HFFc6 (cell line): ENCODE measurements at places on chromosomes 1 and 21. TPM values are rescaled to one million over a fixed set of nuclear protein-coding genes. Genes with fewer than 3 reads are reported as not detected.

GRCh38 chr1:31765516-31765915 lies 1.4 kb upstream of the ADGRB2 start:
- DNase-seq, result no peak

GRCh38 chr1:111561328-111561727 lies 57.9 kb upstream of the ADORA3 start:
- no peak for DNase-seq

- no peak for DNase-seq
Measured at GRCh38 chr1:108119500-108119899, 80.6 kb downstream of the SLC25A24 start.

DNA sequence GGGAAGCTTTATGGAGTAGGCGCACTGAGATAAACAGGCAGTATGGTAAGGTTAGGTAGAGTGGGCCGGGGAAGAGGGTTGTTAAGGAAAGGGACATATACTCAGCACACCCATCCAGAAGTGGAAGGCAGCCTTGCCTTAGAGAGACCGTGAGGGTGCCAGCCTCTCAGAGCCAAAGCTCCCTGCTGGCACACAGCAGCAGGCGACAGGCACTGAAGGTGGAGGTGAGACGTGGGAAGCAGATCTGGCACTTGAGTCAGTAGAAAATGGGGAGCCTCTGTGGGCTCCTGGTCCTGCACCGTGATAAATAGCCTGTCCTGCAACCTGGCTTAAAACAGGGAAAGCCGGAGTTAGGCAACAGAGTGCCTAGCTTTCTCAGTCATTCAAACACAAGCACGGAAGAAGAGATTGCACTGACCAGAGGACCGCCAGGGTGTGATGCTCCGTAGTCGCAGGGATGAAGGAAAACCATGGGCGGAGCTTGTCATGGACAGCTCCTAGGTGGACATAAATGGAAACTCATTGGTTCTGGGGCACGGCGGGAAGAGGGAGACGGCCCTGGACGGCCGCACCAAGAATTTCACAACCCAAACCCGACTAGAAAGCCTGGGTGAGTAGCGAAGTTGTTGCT lies 15.5 kb downstream of the KCNK1 start:
- DNase-seq, result no peak

DNA sequence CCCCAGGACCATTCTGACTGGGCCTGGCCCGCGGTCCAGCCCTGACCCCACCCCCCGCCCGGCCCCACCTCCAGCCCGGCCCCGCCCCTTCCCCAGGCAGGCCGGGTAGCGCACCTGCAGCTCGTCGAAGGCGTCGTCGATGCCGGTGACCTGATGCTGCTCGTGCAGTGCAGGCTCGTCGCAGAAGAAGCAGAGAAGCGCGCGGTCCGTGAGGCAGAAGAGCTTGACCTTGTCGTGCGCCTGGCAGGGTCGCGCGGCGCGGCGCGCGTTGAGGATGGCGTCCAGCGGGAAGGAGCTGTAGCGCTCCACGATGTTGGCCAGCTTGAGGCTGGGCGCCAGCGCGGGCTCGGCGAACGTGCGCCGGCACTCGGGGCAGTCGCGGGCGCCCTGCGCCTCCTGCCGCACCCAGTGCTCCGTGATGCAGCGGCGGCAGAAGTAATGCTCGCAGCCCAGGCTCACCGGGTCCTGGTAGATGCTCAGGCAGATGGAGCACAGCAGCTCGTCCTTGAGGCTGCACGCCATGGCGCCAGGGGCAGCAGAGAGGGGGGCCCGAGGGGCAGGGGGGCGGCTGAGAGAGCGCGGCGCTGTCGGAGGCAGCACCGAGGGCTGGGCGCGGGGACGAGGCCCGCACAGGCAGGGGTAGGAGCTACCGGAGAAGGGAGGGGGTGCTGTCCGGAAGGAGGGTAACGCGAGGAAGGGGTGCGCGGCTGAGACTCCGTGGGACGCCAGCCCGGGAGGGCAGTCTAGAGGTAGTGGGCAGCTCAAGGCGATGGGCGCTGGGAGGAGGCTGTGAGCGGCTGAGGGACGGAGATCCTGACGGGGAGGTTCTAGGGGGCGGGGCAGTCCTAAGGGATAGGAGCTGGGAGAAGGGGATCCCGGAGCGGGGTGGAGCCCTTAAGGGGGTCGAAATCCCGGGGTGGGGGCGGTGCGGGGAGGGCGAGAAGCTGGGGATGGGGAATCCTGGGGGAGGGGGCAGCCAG lies 642 bp downstream of the TRIM62 start:
- DNase-seq, result peak; percentile 17

GRCh38 chr1:197928849-197929336 lies 11.7 kb downstream of the LHX9 start:
- no peak for DNase-seq

- no peak for DNase-seq
Measured at GRCh38 chr1:23037081-23037740, 17.9 kb downstream of the KDM1A start.

- no peak for DNase-seq
Measured at GRCh38 chr21:31184459-31184858, 146.2 kb upstream of the KRTAP19-8 start.

RNU1-2 gene
- total RNA-seq, result 1,382 and 2,394 TPM in 2 replicates

- DNase-seq, result no peak
Measured at GRCh38 chr1:43844114-43844513, 89.5 kb upstream of the ARTN start.

- DNase-seq, result no peak
Measured at GRCh38 chr1:184210862-184211261, 159.3 kb downstream of the TSEN15 start.

HNRNPCL2 gene
- total RNA-seq, result not detected in 2 replicates

- no peak for DNase-seq
Measured at GRCh38 chr1:20964540-20965484, 177.7 kb upstream of the HP1BP3 start.

DNA sequence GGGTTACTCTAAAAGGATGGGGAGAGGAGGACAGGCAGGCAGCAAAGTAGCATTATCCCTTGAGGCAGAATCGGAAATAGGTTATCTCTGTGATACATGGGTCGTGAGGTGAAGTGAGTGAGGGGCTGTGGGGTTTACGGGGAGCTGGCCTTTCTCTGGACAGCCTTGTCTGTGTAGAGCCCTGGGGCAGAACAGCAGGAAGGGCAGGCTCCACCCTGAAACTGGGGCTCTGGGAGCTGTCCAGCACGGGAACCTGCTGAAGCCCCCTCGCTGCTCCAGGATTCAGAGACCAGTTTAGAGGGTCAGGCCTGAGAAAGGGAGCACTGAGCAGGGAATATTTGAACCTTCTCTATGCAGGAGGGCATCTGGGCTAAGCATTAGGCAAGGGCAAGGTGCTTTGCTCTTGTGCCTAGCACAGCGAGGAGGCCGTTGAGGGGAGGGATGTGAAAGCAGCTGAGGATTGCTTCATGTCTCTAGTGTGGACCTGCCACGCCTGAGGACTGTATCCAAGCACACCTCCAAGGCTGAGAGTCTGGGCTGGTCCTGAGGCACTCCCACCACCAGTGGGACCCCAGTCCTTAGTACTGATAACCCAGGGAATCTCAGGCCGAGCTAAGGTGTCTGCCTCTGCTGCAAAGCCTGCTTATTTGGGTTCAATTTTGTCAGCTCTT lies 55.8 kb downstream of the NAV1 start:
- DNase-seq, result peak; percentile 26

DNA sequence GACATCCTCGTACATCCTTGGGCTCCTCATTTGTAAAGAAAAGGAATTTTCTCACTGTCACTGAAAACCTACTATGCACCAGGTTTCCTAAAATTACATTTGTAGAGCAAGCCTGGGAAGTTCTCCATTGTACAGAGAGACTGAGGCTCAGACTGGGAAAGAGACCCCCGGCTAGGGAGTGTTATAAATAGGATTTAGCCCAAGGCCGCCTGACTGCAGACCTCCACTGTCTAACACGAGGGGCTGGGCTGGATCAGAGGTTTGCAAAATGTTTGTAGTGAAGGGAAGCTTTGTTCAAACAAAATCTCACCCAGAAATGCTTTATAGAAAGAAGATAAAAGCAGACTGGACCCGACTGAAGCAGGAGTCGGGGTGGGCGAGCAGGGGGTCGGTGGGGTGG lies 131.3 kb downstream of the ACTL8 start:
- no peak for DNase-seq

GRCh38 chr1:177940682-177941081 lies 29.2 kb downstream of the SEC16B start:
- no peak for DNase-seq

AMY2A gene
- total RNA-seq, result not detected in 3 replicates

OPTC gene
- not detected in 3 replicates for total RNA-seq

CTBS gene
- total RNA-seq, result 15.9 to 21.2 TPM (median 17.2 TPM) in 3 replicates
